ENCODE measurements at places on chromosomes 4 and X.

DNA sequence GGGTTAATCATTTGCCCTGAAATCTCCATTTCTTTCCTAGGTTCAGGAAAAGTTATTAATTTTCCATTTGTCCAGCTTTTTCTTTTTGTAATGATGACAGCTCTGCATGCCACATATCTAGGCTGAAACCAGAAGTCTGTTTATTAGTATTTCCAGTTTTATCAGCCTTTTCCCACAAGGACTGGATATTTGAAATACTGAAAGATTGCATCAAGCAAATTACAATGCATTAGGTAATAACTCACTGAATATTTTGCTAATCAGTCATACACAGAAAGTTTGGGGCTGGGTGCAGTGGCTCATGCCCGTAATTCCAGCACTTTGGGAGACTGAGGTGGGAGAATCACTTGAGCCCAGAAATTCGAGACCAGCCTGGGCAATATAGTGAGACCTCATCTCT, 21.5 kb downstream of the SLC9A7 start:
- no peak for DNase-seq

- DNase-seq, result no peak
Observed at GRCh38 chr4:101835121-101835904, 44.8 kb downstream of the BANK1 start.

DNA sequence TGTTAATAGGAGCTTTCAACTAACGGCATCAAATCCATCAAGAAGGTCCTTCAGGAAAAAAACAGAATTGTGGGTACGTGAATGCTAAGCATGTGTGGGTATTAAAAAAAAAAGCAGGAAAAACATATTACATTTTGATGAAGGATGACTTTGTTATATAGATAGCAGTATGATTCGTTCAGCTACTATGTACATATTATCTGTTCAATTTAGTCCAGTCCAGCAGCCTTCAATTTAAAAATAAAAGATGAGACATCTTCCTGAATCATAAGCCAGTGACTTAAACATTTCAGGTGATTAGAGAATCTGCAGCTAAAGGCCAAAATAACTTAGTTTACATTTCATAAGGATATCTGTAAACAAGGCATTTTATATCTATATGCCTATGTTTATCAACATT, 63.4 kb downstream of the LCORL start:
- DNase-seq, result no peak

- no peak for DNase-seq
Observed at GRCh38 chr4:147655639-147656038, 28.3 kb downstream of the PRMT9 start.

- no peak for DNase-seq
Observed at GRCh38 chr4:103073792-103074438, 2.6 kb downstream of the SLC9B2 start.

DNA sequence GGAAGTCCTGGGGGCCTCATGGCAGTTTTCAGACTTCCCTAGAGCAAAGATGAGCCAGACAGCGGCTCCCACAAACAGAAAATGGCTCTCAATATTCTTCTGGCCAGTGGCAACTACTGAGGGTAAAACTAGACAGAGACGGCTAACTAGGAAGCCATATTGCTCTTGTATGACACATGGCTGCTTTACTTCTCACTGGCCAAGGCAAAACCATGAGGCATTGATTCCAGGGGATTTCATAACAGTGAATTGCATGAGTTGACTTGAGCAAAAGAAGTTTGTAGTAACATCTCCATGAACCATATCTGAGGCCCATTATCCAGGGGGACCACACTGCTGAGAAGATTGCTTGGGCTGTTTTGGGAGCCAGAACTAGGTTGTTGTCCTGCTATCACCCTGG, 13.7 kb upstream of the TLR8 start:
- no peak for DNase-seq

GRCh38 chr4:99966692-99967091, 16.6 kb upstream of the H2AZ1 start:
- DNase-seq, result no peak

DNA sequence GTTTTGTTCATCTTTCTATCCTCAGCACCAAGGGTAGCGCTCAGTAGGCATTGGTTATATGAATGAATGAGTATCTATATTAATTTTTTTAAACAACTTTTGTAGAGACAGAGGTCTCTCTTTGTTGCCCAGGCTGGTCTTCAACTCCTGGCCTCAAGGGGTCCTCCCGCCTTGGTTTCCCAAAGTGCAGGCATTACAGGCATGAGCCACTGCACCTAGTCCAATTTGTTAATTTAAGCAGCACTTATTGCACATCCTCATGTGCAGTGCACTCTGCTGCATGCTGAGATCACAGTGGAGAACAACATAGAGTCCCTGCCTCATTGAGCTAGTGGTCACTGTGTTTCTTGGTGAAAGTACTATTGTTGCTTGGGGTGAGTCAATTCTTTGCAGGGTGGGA, 94.4 kb downstream of the NHSL2 start:
- no peak for DNase-seq
